ENCODE measurements at places on chromosomes 12 and 14. TPM values are rescaled to one million over a fixed set of nuclear protein-coding genes. Genes with fewer than 3 reads are reported as not detected.

ASB2 gene
- 0.23 TPM for total RNA-seq

RNF31 gene
- total RNA-seq = 24.9 TPM

MANSC1 gene
- 1.8 TPM for total RNA-seq

SLC38A4 gene
- total RNA-seq = 0.35 TPM

GPR84 gene
- total RNA-seq = not detected

IAPP gene
- total RNA-seq = not detected

NEUROD4 gene
- not detected for total RNA-seq

SPIC gene
- total RNA-seq = not detected

SYNDIG1L gene
- total RNA-seq = not detected

HPD gene
- total RNA-seq = 1.1 TPM

TSPAN8 gene
- total RNA-seq = 0.35 TPM

SOX5 gene
- 0.15 TPM for total RNA-seq

SLC25A47 gene
- total RNA-seq = not detected

POU6F1 gene
- 1.5 TPM for total RNA-seq

AMN gene
- total RNA-seq = 0.23 TPM

ATG2B gene
- total RNA-seq = 14.8 TPM

CCER1 gene
- total RNA-seq = not detected

DTX1 gene
- total RNA-seq = 0.15 TPM

COX8C gene
- not detected for total RNA-seq
